ENCODE measurements at places on chromosomes 16 and 17.

GRCh38 chr17:64413513-64413912 lies 22.9 kb upstream of the PECAM1 start:
- no peak for DNase-seq

GRCh38 chr16:48576927-48577326 lies 33.1 kb downstream of the N4BP1 start:
- no peak for DNase-seq

DNA sequence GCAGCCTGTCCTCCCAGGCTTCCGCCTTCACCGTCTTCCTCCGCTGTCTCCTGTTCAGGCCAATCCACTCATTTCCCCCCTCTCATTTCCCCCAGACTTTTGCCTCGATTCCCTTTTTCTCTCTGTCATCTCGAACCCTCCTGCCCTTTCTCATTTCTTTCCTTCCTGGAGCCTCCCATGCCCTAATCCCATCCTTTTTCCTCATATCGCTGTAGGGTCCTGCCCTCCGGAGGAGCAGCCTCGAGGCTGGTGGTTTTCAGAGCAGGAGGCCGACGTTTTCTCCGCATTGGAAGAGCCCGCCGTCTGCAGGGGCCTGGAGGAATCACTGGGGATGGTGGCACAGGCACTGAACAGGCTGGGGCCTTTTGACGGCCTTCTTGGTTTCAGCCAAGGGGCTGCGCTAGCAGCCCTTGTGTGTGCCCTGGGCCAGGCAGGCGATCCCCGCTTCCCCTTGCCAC lies 597 bp downstream of the OVCA2 start:
- DNase-seq: no peak

DNA sequence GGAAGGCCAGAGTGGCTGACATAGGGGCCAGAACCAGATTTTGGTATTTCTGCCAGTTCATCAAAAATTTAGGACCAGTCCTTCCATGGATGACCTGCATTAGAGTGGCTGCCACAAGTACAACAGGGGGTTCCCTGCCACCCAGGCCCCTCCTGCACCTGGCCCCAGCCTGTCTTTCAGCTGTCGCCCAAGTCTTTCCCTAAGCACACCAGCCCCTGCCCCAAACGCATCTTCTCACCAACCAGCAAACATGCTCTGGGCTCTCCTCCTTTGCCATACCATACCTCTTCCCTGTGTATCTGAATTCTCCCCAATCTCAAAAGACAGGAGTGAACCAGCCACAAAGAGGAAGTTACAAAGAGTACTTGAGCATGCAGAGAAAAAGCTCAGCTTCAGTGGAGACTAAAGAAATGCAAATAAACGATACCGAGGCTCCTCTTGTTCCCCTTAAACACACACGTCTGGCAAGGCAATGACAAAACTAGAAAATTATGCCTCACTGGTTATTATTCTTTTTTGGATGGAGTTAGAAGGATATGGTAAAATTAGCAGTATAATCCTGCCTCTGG lies 130.6 kb downstream of the DYNLRB2 start:
- DNase-seq: no peak

DNA sequence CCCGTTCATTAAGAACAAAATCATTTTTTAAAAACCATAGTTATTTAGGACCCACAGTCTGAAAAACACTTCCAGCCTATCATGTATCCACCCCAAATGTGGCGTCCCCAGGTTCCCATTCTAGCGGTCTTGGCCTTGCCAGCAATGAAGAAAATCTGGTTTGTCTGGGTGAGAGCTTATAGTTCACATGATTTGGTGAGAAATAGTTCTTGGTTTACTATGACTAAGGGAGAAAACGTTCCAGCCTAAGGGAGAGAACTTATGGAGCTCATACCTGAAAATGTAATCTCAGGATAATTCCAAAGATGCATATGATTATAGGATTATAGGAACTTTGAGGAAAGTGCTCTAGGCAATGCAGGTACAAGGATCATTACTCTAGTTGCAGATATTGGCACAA lies 4.8 kb downstream of the MARVELD3 start:
- no peak for DNase-seq

DNA sequence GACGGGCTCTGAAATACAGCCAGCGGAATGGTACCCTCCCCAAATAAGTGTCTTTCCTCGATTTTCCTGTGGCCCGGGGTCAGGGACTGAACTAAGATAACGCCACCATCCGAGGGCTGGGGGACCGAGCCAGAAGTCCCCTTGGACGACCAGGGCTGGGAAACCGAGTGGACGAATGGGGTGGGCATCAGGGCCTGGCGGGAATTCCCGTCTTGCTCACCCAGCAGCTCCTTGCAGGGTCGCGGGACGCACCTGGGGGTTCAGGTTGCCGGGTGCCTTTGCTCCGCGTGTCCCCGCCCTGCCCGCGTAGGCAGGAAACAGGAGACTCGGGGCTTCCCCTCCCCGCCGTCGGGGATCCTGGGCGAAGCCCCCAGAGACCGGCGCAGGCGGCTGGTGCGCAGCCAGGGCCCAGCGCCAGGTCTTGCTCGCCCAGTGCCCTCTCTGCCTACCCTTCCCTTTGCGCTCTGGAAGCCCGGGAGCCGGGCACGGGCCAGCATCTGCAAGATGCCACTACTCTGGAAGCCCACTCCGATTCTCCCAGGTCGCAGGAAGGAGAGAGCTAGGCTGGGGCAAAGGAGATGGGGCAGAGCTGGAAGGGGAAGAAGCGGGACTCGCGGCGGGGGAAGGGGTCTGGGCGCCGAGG lies 665 bp upstream of the GRIN2C start:
- no peak for DNase-seq

- DNase-seq: no peak
These were observed 29.3 kb downstream of the CEP295NL start for GRCh38 chr17:78873519-78874340.

- no peak for DNase-seq
These were observed 39.2 kb downstream of the NT5M start for GRCh38 chr17:17342242-17342945.

- DNase-seq: no peak
These were observed 10.9 kb upstream of the CHST6 start for GRCh38 chr16:75506107-75506506.

- DNase-seq: no peak
These were observed 429.7 kb downstream of the CDH8 start for GRCh38 chr16:61606581-61606980.

GRCh38 chr17:40086150-40087044 lies 14.0 kb downstream of the NR1D1 start:
- no peak for DNase-seq

DNA sequence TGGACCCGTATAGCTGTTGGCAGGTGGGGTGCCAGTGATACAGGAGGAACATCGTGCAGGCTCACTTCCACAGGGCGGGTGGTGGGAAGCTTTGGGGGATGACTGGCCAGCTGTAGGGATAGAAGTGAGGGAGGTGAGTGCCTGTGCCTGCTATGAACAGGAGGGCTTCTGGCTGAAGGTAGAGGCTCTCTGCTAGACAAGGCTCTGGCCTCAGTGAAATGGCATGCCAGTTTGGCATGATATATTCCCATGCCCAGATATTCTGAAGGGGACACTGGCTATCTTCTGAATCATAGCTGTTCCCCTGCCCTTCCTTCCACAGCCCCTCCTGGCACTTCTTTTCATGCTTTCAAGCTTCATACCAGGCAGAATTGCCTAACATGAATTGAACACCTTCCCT lies 19.1 kb downstream of the PHAF1 start:
- no peak for DNase-seq

DNA sequence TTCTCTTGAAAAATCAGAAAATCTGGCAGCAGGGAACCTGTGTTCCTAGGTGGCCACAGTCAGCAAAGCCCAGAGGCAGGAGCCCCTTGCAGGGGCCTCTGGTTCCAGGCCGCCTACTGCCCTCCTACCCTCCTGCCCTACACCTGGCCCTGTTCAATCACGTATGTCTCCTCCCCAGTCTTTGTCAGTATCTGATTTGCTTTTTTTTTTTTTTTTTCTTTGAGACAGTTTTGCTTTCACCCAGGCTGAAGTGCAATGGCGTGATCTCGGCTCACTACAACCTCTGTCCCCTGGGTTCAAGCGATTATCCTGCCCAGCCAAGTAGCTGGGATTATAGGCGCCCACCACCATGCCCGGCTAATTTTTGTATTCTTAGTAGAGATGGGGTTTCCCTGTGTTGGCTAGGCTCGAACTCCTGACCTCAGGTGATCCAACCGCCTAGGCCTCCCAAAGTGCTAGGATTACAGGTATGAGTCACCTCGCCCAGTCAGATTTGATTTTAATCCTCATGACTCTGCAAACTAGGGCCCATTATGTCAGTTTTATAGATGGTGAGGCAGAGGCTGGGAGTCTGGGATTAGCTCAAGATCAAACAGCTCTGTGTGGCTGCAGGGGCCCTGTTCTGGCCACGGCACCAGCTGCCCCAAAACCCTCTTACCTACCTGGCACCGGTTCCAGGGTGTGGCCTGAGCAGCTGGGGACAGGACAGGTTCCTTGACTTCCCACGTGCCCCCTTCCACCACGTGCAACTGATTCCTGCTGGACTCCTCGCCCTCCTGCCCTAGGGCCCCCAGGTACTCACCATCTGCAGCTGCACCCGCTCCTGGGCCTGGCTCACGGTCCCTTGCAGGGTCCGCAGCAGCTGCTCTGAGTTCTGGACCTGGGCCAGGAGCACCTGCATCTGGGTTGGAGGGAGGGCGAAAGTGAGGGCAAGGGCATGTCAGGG lies 14.7 kb downstream of the RABEP2 start:
- no peak for DNase-seq

DNA sequence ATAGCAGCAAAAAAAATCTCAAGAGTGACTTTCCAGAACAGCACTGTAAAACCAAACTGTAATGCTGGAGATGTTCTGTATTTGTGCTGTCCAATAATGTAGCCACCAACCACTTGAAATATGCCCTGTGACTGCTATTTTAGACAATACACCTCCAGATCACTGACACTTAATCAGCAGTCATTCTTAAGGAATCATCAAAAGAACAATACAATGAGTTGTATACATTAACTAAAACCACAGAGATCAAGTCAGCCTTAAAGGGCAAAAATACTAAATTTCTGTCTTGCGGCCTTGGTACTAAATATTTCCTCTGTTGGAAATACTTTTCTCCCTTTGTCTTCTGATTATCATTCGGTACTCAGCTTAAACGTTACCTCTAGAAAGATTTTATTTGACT lies 33.6 kb upstream of the ANKFY1 start:
- no peak for DNase-seq

DNA sequence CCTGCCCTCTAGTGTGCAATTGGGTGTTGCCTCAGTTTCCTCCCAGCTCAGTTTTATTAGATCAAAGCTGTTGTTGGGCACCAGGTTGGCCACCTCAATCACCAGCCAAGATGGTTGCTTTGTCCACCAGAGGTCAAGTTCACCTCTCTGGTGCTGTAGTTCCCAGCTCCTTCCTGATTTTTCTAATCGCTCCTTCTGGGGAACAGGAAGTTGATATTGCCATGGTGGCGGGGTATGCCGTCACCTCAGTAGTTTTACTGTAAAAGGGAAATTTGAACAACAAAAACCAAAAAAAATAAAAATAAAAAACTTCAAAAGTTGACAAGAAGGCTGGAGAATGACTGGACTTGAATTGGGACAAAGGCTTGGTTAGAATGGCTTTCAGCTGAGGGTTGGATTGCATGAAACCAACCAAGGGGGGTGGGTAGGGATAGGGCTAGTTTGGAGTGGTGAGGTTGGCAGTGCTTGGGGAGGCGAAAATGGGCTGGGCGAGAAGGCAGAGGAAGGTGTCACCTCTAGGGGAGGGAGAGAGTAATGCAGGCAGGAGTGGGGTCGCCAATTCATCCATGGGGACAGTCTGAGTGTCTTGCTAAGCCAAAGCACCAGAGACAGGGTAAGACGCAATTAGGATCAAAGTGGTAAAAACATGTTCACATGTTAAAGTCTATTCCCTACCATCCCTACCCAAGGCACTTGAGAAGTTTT lies 6.2 kb downstream of the EFNB3 start:
- no peak for DNase-seq

DNA sequence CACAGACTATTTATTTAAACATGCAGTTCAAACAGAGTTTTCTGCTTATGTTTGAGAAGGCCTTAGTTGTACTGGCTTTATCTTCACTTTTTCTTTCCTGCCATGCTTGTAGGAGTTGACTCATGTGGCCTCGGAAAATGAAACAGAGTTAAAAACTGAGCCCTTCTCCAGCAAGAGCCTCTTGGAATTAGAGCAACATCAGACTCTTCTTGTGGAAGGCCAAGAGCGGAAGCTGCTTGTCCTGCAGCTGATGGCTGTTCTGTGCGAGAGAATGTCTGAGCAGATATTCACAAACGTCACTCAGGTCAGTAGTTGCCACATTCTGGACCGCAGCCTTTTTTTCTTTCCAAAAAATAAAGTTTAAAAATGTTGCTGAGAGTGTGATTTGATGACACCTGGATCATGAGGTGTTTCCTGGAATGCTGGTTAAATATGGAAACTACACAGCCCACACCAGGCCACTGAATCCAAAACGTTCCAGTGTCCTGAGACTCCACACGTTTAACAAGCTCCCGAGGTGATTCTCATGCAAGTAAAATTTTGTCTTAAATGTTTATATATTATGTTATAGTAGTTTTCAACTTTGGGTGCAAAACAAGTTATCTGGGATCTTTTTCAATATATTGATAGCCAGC lies 65.9 kb downstream of the TANGO6 start:
- no peak for DNase-seq

DNA sequence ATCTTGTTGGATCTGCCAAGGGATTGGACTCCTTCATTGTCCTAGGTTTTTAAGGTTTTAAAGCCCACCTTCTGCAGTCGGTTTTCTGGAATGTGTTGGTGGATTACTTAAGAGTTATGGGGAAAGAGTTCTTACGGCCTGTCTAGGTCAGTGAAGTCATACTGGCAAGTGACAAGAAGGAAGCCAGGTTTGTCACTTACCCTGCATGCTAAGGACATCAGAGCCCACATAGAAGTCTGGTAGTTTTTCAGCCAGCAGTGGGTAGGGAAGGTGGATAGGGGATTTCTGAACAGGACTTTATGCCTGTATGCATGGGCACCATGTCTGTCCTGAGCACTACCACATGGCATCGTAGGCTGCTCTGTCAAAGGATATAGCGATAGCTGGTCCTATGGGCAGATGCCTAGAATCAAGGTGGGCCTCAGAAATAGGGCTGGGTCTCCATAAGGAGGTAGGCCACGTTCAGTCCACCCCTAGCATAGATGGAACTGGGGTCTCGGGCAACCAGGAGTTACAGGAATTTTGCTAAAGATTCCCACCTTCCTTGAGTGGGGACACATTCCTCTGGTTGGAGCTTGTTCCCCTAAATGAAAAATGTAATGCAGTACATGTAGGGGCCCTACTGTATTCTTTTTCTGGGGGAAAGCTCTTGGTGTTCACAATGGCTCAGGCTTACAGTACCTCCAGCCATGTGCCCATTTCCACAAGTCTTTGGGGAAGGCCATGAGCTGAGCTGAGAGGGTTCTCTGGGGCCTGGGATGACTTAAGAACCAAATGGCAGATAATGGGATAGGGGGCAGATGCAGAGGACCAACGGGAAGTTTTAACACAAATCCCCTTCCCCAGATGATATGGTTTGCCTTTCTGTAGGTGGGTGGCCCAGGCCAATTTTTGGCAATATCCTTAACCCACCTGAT lies 27.5 kb downstream of the TRPV2 start:
- DNase-seq: no peak

DNA sequence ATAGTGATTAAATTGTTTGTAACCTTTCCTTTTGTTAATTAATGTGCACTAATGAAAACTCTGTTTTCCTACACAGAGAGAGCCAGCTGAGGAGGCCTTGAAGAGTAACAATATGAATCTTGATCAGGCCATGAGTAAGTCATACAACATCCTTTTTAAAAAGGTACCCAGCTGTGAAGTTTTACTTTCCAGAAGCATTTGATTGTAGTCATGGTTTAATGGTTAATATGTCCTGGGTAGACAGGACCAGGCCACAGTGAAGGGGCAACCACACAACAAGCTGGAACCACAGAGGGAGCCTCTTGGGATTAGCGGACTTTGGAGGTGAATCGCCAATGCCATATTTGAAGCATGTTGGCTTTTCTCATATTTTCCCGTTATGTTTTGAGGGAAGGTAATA lies 55.6 kb downstream of the TMC6 start:
- no peak for DNase-seq
